Cardiac fibroblast (primary cell): ENCODE measurements at places on chromosomes 2 and 18.

GRCh38 chr2:66443186-66443978 is 8.5 kb downstream of the MEIS1 start:
- no peak for DNase-seq

GRCh38 chr2:177383935-177384334 is 8.6 kb upstream of the AGPS start:
- DNase-seq = no peak

- DNase-seq = no peak
Measured at GRCh38 chr2:146642066-146642465, 1202.8 kb upstream of the ACVR2A start.

GRCh38 chr2:169670215-169670651 is 24.0 kb downstream of the CFAP210 start:
- DNase-seq = peak; percentile 44

DNA sequence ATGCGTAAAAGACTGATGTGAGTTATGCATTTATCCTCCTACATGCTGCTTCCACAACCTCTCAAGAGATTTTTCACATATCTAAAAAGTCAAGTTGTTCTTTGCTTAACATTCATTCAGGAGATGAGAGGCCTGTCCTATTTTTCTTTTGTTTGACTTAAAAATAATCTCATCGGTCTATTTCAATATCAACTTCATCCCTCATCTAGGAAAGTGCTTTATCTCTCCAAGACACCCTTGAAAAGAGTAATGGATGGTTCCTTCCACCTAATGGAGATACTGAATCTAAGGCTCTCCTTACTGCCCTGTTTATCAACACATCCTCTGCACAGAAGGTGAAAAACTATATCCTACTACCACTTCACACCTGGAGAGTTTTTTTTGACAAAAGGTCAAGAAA is 2.4 kb downstream of the NFE2L2 start:
- DNase-seq = no peak

DNA sequence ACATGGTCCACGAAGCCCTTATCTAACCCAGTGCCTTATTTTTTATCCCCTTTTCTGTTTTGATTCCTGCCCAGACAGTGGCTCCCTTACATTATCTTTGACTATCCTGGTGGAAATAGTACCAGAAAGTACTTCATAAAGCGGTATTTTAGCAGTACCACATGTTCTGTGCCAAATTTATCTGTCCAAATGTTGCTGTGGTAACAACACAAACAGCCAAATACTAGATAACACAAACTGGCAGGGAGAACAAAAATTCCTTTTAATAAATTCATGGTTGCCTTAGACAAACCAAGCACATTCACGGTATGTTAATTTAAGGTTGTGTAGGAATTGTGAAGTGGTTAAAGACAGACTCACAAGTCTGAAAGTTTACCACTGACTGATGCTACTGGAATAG is 187.9 kb upstream of the LHCGR start:
- DNase-seq = peak; percentile 12

- no peak for DNase-seq
Measured at GRCh38 chr18:6992761-6993160, 124.8 kb downstream of the LAMA1 start.

DNA sequence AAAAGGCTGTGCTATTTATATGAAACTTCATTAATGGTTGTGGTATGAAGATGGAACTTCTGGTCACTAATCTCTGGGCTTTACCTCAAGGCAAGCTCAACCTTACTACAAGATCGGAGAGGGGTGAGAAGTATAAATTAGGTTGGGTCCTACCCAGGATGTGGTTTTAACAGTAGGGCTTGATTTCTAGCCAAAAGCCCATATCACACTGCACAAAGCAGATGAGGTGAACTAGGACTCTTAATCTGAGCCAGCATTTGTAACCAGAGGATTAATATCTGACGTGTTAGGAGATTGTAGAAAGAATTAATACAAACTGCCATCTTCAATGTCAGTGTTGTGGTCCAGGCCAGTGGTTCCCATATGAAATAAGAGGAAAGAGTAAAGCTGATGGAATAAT is 86.4 kb upstream of the RGPD4 start:
- no peak for DNase-seq

GRCh38 chr2:75074708-75075107 is 116.3 kb downstream of the POLE4 start:
- no peak for DNase-seq

- DNase-seq = no peak
Measured at GRCh38 chr18:74228312-74228711, 63.5 kb downstream of the CYB5A start.
